Inflammatory macrophage treated with lipopolysaccharide for 1 hour (primary cell): ENCODE measurements at places on chromosomes 3 and 15.

- no peak for DNase-seq
Observed at GRCh38 chr3:177320765-177321247, 123.5 kb upstream of the TBL1XR1 start.

DNA sequence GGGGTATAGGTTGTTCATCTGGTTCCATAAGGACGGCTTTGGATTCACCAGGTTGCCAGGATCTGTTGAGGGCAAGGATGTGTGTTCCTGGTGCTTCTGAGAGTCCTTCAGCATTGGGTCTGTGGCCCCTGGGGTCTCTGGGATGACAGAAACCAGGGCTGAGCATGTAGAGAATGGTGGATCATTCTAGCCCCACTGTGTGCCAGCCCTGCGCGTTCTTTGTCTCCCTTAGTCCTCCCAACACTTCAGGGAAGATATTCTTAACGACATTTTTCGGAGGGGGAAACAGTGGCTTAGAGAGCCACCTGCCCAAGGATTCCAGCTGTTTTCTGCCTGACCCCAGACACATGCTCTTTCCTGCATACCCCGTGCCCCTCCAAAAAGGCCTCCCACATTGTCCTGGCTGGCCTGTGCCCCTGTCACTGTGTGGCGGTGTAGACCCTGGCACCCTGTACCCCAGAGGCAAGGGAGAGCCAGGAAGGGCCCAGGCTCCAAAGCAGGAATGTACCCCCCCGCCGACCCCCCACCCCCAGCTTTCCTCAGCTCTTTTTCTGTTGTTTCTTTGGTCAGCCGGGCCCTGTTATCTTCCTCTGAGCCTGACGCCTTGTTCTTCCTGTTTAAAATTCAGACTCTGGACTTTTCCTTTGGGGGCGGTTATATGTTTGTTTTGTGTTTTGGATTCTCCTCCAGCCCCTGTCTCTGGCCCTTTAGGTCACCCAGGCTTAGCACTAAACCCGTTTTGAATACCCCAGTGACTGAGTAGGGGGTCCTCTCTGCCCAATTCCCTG is 57.8 kb upstream of the SMAD6 start:
- DNase-seq, result no peak

GRCh38 chr15:64443016-64443415 is 17.4 kb upstream of the ZNF609 start:
- DNase-seq, result no peak

DNA sequence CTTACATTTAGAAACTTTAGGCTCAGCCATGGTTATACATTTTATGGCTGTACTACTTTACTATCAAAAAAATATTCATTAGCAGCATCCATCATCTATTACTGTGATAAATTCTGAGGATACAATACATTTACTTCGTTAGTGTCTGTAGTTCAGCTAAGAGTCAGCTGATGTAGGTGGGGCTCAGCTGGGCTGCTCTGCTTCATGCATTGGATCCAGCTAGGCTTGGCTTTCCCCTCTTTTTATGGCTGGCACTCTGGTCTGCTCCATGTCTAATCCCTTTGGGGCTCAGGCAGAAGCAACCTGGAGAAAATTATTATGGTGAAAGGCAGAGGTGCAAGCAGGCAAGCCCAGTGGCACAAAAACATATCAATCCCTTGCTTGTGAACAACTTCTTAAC is 930.1 kb upstream of the NR2F2 start:
- no peak for DNase-seq

- DNase-seq, result no peak
Observed at GRCh38 chr3:61912158-61912557, 350.8 kb downstream of the PTPRG start.

GRCh38 chr3:139560411-139560810 is 20.9 kb upstream of the RBP1 start:
- DNase-seq, result no peak

GRCh38 chr15:45221967-45222366 is 30.1 kb upstream of the SLC28A2 start:
- DNase-seq, result no peak

GRCh38 chr15:50523851-50524251 is 22.6 kb downstream of the USP50 start:
- no peak for DNase-seq

GRCh38 chr3:146581951-146582467 is 23.1 kb downstream of the PLSCR5 start:
- DNase-seq, result peak; percentile 43
